ENCODE measurements at places on chromosomes 11 and 22. TPM values are rescaled to one million over a fixed set of nuclear protein-coding genes. Genes with fewer than 3 reads are reported as not detected.

The RIMBP3C gene
- total RNA-seq, result 0.08 TPM

The FIBIN gene
- 15.4 TPM for total RNA-seq

The TYR gene
- not detected for total RNA-seq

The C11orf42 gene
- not detected for total RNA-seq

The KRTAP5-10 gene
- not detected for total RNA-seq

The AGBL2 gene
- total RNA-seq, result 1.2 TPM

The F2 gene
- not detected for total RNA-seq

DNA sequence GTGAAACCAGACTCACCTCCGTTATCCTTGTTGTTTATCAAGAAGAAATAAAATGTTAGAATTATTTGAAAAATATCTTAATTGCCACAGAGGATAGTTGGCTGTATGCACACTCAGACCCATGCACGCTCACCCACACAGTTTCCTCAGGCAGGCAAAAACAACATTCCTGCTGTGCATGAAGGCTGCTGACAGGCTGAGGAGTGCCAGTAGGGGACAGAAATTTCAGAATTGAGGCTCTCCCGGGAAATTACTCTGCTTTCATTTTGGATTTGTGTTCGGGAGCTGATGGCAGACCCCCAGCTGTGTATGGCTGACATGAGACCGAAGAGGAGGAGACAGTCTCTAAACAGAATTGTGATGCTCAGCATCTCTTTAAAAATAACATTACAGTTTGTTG is 87.5 kb downstream of the AMOTL1 start:
- DNase-seq, result no peak

GRCh38 chr11:126914166-126914565 is 86.4 kb downstream of the KIRREL3 start:
- DNase-seq, result no peak

DNA sequence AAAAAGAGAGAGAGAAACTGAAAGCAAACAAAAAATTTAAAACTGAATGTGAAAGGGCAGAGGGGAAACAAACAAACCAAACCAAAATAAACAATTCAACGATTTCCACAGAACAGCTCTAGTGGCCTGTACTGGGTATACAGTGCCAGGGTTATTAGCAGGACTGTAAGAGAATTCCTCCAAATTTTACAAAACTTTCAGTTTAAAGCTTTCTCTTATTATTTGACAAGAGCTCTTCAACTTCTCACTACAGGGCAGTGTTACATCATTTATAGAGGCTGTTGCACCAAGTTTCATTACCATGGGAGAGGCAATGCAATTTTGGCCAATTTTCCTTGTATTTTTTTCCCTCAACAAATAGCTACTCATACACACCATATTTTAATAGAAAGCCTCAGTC is 44.3 kb upstream of the CLPB start:
- DNase-seq, result no peak

DNA sequence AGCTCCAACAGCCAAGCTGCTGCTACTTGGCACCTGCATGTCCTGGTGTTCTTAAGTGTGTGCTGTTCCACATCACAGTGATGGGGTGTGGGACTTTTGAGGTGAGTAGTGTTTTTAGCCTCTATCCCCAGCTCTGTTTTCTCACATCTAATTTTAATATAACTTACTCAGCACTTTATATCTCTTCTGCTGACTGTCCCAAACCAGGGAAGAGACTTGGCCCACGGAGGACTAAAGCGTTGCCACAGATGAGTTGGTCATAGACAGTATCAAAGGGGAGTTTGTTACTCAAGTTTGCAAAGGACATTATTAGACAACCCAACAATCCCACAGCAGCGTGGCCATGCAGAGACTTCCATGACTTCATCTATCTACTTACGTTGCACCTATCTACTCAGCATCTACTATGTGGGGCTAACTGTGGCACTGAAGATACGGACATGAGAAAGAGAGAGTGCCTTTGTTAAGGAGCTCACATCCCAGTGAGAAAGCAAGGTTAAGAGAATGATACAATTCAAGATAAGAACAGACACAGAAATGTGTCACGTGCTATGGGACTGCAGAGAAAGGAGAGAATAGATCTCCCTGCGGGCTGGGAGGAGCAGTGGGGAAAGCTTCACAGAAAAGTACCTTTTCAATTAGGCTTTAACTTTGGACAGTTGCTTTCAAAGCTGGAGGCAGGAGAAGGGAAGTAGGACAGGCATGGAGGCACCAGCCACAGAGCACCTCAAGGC is 82.4 kb downstream of the ME3 start:
- no peak for DNase-seq

DNA sequence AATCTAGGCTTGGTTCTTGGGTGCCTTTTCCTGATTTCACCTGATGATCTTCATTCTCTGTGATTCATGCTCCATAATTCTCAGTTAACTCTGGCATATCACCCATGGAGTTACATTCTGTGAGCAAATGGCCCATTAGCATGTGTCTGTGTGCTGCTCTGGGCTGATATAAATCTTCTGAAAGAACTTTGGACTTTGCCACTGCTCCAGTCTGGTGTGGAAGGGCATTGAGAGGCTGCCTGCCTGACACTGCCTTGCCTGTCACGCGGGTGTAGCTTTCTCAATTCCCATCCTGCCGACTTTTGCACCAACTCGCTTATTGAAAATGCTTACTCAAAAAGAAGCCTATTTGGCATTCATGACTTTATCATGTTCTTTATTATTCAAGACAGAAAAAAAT is 42.2 kb downstream of the FAT3 start:
- no peak for DNase-seq

DNA sequence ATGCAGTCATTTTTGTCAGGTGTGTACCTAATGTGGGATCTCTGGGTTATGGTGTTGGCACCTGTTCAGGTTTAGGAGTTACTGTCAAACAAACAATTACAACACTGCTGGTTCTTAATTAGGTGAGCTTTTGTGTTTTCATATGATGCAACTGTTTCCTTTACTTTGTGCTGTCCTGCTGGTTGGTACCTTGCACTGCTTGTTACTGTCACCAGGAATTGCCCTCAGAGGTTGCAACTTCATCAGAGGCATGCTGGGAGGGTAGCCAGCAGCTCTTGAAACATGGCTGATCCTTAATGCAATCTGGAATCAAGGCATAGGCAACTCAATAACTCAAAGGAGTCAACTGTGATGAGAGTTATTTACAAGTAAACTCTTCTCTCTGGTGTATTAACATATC is 400.3 kb downstream of the MIAT start:
- DNase-seq, result no peak

- no peak for DNase-seq
Measured at GRCh38 chr11:120710354-120711131, 199.0 kb downstream of the GRIK4 start.

GRCh38 chr11:107898270-107898669 is 30.0 kb upstream of the RAB39A start:
- DNase-seq, result no peak

DNA sequence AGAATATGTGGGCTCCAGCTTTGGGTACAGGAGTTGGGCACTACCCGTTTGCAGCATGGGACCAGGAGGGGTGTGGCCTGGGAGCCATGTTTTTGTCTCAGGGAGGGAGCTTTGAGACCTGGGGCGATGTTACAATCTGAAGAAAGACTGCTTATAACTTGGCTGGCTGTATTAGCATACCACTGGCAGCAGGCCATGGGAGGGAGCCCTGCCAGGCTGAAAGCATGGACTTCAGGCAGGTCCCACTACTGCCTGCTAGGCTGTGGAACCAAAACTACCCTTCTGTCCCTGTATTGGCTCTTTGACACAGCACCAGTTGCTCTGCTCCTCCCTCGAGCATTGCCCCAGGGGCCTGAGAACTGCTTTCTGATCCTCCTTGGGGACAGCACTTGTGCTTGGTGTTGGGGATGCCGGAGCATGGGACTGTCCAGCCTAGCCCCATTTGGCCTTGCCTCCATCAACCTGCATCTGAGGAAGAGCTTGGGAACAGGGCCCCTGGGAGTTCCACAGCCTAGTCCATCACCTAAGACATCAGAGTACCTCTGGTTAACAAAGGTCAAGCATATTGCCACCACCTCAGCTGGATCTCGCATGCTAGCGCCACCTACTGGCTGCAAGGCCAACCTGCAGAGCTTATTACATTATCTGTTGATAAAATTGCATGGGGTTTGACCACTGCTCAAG is 217.4 kb downstream of the SBF2 start:
- DNase-seq, result no peak

- no peak for DNase-seq
Measured at GRCh38 chr11:69744435-69744834, 30.7 kb downstream of the FGF4 start.

- DNase-seq, result no peak
Measured at GRCh38 chr11:43853781-43854180, 26.9 kb upstream of the ALKBH3 start.

DNA sequence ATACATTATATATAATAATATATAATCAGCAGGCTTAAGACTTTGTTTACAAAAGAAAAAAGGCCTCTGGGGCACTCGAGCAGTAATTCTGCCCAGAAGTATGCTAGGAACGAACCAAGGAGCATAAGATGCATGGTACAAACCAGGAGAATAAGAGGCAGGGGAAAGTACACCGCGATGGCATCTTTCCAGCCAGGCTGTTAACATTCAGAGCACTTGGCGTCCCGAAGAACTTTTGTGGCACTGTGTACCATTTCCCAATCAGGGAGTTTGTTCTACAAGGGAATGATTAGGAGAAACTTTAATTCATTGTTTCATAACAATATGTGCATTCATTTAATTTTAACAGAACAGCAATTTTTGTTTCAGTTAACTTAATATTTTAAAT is 125.1 kb downstream of the WT1 start:
- no peak for DNase-seq

DNA sequence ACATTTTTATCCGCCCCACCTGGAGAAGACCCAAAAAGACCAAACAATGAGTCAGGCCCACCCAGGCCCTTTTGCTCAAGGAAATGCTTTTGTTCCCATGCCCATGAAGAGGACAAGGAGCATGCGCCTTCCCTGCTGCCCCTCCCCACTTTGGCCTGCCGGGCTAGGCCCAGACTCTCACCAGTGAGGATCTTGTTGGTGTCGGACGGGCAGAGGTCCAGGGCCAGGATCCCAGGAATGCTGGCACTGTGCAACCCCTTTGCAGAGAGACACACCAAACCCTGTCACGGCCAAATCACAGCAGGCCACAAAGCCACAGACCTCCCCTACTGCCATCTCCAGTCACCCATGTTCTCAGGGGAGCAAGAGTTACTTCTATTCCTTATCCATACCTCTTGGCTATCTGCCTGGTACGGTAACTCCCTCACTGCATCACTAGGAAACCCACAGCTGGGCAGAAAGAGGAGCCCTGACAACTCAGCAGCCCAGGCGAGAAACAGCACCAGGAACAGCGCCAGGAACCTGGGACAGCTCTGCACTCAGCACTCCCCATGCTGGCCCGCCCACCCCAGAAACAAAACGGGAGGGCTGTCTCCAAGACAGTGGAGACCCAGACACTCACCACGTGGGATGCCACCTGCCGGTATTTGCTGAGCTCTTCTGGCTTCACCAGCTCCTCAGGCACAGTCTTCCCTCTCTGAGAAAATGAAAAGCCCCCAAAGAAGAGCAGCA is 5.5 kb downstream of the PRPF19 start:
- DNase-seq, result no peak
